ENCODE measurements at places on chromosomes 1 and 21. TPM values are rescaled to one million over a fixed set of nuclear protein-coding genes. Genes with fewer than 3 reads are reported as not detected.
A peak's percentile ranks its signal among the peaks of the same experiment; 100 is the strongest.

- no peak for DNase-seq
Observed at GRCh38 chr1:175845338-175845737, 101.9 kb upstream of the TNR start.

DNA sequence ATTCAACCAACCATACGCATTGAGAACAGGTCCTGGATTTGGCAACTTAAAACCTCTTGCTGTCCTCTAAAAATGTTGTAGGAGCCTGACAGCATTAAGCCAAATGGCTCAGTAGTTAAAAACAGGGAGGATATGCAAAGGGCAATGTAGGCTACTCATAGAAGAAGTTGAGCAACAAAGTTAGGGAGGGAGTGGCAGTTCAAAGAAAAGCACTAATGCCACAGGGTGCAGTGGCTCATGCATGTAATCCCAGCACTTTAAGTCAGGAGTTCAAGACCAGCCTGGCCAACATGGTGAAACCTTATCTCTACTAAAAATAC is 92.9 kb upstream of the ERG start:
- no peak for DNase-seq

GRCh38 chr1:24987424-24987823 is 57.3 kb upstream of the RUNX3 start:
- no peak for DNase-seq

DNA sequence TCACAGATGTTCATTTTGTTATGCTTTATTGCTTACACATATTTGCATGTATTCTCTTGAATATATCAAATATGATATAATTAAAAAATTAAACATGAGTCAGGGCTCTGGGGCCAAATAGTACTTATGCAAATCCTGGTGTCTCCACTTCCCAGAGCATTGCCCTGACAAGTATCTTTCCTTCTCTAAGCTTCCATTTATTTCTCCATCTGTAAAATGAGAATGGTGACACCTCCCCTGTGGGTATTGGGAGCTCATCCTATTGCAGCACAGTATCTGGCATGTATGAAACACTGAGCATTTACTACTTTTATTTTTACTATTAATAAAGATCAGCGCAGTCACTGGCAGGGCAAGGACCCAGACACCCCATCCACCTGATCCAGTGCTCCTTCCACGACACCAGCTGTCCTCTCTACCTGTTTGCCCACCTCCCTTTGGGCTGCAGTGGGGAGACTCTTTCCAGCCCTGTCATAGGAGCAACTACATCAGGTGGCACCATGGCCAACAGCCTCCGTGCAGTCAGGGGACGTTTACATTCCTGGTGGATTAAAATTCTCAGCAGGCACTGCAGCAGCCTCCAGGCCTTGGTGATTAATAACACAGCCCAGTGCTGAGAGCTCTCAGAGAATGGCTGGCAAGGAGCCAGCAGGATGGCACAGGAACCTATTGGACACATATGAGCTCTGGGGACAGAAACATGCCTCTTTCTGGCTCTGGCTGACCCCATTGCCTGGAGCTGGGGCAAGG is 113.0 kb downstream of the DMRTB1 start:
- DNase-seq: peak; percentile 40

TACSTD2 gene
- 25.6 TPM for total RNA-seq

NTMT2 gene
- total RNA-seq: not detected

- DNase-seq: peak; percentile 69
Observed at GRCh38 chr21:35508139-35508888, 459.2 kb upstream of the RUNX1 start.

GRCh38 chr1:17558541-17558940 is 19.0 kb downstream of the ARHGEF10L start:
- no peak for DNase-seq

CCDC17 gene
- total RNA-seq: 2.4 TPM

IFNAR2 gene
- total RNA-seq: 33.7 TPM

DNA sequence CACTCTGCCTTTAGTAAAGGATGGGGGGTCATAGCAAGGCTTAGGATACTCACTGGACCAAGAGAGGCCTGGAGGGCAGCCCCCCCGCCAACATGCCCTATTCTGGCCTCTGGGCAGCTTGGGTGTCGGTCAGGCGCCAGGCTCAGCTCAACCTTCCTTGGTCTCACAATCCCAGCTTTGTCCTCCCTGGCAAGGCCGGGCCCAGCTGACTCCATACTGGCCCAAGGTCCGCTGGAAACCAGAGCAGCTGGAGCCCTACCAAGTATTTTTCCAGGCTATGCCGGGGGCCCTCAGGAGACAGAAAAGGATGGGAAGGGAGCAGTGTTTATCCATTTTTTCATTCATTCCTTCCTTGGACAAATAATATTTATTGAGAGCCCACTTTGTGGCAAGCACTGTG is 6.2 kb downstream of the FBXO2 start:
- no peak for DNase-seq

FCER1G gene
- total RNA-seq: 1.5 TPM

PRMT2 gene
- 60.6 TPM for total RNA-seq

GRCh38 chr1:20052386-20052785 is 17.6 kb upstream of the PLA2G5 start:
- DNase-seq: no peak

RNPEP gene
- 83.0 TPM for total RNA-seq
